Astrocyte (in vitro differentiated cells and primary cell): ENCODE measurements at places on chromosomes 4 and X. TPM values are rescaled to one million over a fixed set of nuclear protein-coding genes. Genes with fewer than 3 reads are reported as not detected.

DNA sequence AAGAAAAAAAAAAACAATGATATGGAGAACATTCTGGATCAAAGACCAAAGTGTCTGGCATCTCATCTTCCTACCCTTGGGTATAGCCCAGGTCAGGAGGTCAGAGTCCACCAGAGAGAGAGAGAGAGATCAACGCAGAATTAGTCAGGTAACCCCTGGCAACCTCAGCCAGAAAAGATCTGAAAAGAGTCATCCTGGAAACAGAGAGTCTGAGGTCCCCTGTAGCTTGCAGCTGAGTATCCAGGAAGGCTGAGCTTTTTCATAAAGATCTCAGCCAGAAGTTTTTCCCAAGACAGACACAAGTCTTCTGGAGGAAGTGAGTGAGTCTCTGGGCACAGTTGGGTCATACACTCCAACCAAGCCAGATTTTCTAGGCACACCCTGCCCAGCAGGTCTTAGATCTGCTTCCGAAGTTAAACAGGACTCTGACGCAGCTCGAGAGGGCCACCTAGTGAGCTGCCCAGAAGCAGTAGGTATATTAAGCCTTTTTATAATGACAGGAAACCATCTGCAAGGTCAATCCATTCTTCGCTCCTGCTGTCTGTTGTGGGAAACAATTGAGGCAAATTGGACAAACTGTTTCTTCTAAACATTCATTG, 35.7 kb downstream of the ACE2 start:
- no peak overlapping the region for H3K4me3 ChIP-seq
- H3K4me1 ChIP-seq, result no peaks in the 10 kb centered on the region
- H3K36me3 ChIP-seq, result no peaks in the 10 kb centered on the region

The CDS1 gene
- total RNA-seq, result 3.8 and 5.7 TPM in 2 replicates

DNA sequence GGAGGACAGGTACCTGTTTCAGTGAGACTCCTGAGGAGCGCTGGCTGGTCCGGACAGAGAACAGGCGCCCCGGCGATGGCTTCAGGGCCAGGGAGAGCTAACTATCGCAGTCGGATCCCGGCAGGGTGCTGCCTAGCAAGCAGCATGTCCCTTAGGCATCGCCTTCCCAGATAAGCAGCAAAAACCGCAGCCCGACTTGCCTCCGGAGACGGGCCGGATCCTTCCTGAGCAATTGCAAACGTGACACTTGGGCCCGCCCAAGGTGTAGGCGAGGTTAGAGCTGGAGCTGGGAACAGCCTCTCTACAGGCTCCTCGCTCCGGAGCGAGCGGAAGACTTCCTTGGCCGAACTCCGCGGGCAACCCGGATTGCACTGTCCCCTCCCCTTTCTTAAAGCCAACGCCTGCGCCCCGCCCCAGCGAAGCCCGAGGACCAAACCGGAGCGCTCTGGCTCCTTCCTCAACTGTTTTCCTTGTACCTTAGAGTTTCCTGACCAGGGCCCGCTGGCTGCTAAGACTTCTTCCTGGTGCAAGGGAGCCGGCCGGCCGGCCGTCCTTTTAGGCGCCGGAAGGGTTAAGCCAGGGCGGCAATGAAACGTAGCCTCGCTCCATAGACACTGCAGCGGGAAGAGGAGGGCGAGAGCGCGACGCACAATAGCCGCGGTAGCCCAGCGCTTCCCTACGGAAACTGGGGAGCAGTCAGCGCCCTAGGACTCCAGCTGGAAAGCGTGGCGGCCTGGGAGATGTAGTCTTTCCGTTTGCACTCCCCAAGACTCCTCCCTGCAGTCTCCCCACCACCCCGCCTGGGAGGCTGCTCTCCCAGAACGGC, at the start of gene OPHN1:
OPHN1 (minus strand) TSS at position 341 of the 826 bp plus-strand sequence. CDS start 475 bp downstream, outside the sequence.
- H3K4me1 ChIP-seq, result peaks cover 15% of the 10 kb centered on the region
- H3K4me3 ChIP-seq, result peak within 1 kb of the TSS; percentile 81
- peak; percentile 72 for DNase-seq

The ZMAT1 gene
- 1.7 and 2.0 TPM in 2 replicates for total RNA-seq

DNA sequence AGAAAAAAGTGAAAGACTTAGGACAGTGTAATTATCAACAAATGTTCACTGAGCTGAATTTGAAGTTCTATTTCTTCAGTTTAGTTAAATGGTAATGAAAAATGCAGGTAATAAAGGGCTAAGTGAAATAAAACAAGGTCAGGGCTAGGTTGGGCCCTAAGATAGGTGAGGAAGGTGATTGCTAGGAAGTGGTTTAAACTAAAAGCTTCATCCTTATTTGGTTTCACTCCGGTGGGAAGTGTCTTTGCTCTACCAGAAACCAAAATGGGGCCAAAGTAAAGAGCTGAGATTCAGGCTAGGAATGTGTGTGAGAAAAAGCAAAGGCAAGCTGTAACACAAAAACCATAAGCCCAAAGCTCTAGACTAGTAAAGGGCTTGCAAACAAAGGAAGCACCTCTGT, 31.0 kb downstream of the TAB3 start:
- H3K27me3 ChIP-seq, result no peaks in the 10 kb centered on the region
- no peak for DNase-seq
- H3K4me3 ChIP-seq, result no peak overlapping the region

GRCh38 chr4:16450724-16451123, 224.5 kb upstream of the TAPT1 start:
- H3K4me1 ChIP-seq, result no peaks in the 10 kb centered on the region
- H3K4me3 ChIP-seq, result no peak overlapping the region
- no peaks in the 10 kb centered on the region for H3K36me3 ChIP-seq
- peaks cover 2% of the 10 kb centered on the region for H3K27me3 ChIP-seq
- DNase-seq, result no peak

GRCh38 chrX:8868070-8868773, 67.0 kb upstream of the FAM9A start:
- H3K36me3 ChIP-seq, result no peaks in the 10 kb centered on the region
- H3K4me3 ChIP-seq, result no peak overlapping the region
- peaks cover 4% of the 10 kb centered on the region for H3K4me1 ChIP-seq
- peak; percentile 80 for DNase-seq
- H3K27ac ChIP-seq, result peak overlapping the region; percentile 52
- H3K27me3 ChIP-seq, result no peaks in the 10 kb centered on the region

GRCh38 chr4:145533001-145533400, 51.3 kb downstream of the SMAD1 start:
- H3K36me3 ChIP-seq, result no peaks in the 10 kb centered on the region
- no peaks in the 10 kb centered on the region for H3K27me3 ChIP-seq
- DNase-seq, result peak; percentile 34

The GAGE12J gene
- not detected in 2 replicates for total RNA-seq

- peaks cover 31% of the 10 kb centered on the region for H3K27me3 ChIP-seq
- DNase-seq, result no peak
- H3K4me1 ChIP-seq, result peaks cover 5% of the 10 kb centered on the region
These were observed 103.5 kb upstream of the STOX2 start for GRCh38 chr4:183801457-183802165.

GRCh38 chrX:135480076-135480475, 40.4 kb upstream of the INTS6L start:
- DNase-seq, result no peak
- no peaks in the 10 kb centered on the region for H3K27me3 ChIP-seq
- H3K36me3 ChIP-seq, result no peaks in the 10 kb centered on the region
- no peak overlapping the region for H3K27ac ChIP-seq

The RIPPLY1 gene
- total RNA-seq, result not detected in 2 replicates

- no peak overlapping the region for H3K4me3 ChIP-seq
- H3K27me3 ChIP-seq, result peaks cover 4% of the 10 kb centered on the region
- H3K36me3 ChIP-seq, result no peaks in the 10 kb centered on the region
- H3K27ac ChIP-seq, result no peak overlapping the region
- H3K4me1 ChIP-seq, result no peaks in the 10 kb centered on the region
- no peak for DNase-seq
These were observed 129.2 kb downstream of the FAM53A start for GRCh38 chr4:1554876-1555265.

- no peaks in the 10 kb centered on the region for H3K36me3 ChIP-seq
- H3K27me3 ChIP-seq, result no peaks in the 10 kb centered on the region
- H3K4me3 ChIP-seq, result no peak overlapping the region
- no peak overlapping the region for H3K27ac ChIP-seq
- peak; percentile 69 for DNase-seq
These were observed 26.5 kb upstream of the JADE1 start for GRCh38 chr4:128782875-128783614.

DNA sequence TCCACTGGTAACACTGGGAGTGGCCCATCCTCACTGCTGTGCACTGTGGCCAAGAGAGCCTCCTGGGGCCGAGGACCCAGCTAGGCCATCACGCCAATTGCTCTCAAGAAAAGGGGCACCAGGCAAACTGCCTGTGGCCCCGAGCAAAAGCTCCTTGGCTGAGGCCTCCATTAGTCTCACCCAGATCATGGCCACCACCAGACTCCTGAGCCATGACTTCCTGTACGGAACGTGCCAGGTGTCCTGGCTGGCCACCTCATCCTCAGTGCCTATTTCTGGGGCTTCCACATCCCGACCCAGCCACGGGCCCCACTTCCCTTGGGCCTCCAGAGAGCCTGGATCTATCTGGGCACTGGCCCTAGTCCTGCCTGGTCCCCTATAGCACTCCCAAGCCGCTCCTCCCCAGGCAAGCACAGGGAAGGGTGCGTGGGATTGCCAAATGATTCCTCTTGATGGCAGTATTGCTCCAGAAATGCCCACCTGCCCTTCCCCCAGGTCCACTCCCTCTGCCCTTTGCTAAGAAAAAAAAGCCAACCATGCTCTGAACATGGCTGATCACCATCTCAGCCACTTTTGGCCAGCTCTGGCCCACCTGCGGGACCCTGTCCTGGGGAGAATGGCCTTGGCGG, 212.6 kb upstream of the AGTR2 start:
- H3K36me3 ChIP-seq, result no peaks in the 10 kb centered on the region
- no peak overlapping the region for H3K27ac ChIP-seq
- H3K4me1 ChIP-seq, result no peaks in the 10 kb centered on the region
- H3K27me3 ChIP-seq, result no peaks in the 10 kb centered on the region
- no peak for DNase-seq

DNA sequence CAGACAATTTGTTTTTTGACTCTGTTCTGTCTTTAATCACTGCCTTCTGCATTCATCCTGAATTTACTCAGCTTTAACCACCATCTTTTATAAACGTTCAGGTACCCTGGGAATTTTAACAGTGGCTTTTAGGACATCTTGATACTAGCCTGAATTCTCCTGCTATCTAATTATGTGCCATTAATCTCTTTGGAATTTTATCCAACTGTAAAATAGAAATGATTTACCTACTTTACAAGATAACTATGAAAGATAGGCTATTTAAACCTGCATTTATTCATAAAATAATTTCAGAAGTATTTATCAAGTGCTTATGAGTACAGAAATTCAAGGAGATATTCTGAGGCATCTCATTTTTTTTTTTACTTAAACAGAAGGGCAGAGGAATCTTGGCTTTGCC, 146.5 kb upstream of the PLAC1 start:
- no peaks in the 10 kb centered on the region for H3K27me3 ChIP-seq
- no peak overlapping the region for H3K4me3 ChIP-seq
- peaks cover 4% of the 10 kb centered on the region for H3K4me1 ChIP-seq
- H3K27ac ChIP-seq, result no peak overlapping the region
- H3K36me3 ChIP-seq, result no peaks in the 10 kb centered on the region

The SATL1 gene
- total RNA-seq, result 0.09 and 0.19 TPM in 2 replicates

The RAB40AL gene
- total RNA-seq, result 0.25 TPM in 1 of 2 replicates, not detected in the other

DNA sequence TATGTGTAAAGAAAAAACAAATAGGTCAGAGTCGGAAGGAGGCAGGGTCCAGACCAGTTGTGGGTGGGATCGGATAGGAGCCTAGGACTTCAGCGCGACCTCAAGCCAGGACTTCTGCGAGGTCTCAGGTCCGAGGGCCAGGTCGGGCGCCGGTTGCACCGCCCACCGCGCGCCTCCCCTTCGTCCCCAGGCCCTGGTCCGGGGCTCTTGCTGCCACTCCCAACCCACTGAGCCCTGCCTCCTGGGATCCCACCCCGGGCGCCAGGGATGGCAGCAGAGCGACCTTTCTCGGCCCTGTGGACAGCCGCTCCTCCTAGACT, 12.3 kb downstream of the PITX2 start:
- H3K27ac ChIP-seq, result no peak overlapping the region
- no peak overlapping the region for H3K4me3 ChIP-seq
- peaks cover 4% of the 10 kb centered on the region for H3K4me1 ChIP-seq
- no peaks in the 10 kb centered on the region for H3K36me3 ChIP-seq
- H3K27me3 ChIP-seq, result peaks cover 74% of the 10 kb centered on the region

DNA sequence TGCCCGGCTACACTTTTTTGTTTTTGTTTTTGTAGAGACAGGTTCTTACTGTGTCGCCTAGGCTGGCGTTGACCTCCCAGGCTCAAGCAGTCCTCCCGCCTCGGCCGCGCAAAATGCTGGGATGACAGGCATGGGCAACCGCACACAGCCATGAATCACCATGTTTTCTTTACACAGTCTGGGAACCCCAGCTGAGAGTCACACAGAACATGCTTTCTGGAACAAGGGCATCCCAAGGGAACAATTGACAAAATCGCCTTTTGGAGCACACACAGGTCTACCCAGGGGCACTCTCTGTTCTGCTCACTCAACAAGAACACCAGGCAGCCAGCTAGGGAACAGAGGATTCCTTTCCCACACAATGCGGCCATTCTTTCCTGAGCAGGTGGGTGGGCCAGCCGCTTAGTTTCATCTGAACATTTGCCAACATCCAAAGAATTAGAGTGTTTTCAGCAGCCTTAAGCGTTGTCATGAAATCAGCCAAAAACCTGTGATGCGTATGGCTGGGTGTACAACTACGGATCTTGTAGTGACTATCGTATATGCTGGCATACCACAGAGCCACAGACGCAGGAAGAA, 15.7 kb downstream of the PRKX start:
- DNase-seq, result peak; percentile 75
- peaks cover 11% of the 10 kb centered on the region for H3K4me1 ChIP-seq
- no peaks in the 10 kb centered on the region for H3K36me3 ChIP-seq
- peak overlapping the region; percentile 76 for H3K27ac ChIP-seq

DNA sequence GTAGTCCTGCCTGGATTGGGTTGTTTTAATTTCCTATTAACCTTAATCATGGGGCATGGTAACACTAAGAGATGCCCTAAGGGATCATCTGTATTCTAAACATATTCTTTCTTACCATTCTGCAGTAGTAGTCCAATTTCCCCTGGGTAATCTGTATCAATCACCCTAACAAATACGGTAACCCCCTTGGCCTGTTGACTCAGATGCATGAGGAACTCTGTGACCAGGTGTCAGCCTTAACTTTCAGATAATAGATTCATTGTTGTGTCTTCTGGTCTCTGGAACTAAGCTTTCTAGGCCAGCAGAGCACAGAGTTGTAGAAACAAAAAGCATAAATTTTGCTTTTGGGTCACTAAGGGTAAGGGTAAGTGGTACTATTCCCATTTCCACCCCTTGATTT, 13.1 kb upstream of the BANK1 start:
- no peak overlapping the region for H3K27ac ChIP-seq

The NAT8L gene
- 1.2 and 1.6 TPM in 2 replicates for total RNA-seq

DNA sequence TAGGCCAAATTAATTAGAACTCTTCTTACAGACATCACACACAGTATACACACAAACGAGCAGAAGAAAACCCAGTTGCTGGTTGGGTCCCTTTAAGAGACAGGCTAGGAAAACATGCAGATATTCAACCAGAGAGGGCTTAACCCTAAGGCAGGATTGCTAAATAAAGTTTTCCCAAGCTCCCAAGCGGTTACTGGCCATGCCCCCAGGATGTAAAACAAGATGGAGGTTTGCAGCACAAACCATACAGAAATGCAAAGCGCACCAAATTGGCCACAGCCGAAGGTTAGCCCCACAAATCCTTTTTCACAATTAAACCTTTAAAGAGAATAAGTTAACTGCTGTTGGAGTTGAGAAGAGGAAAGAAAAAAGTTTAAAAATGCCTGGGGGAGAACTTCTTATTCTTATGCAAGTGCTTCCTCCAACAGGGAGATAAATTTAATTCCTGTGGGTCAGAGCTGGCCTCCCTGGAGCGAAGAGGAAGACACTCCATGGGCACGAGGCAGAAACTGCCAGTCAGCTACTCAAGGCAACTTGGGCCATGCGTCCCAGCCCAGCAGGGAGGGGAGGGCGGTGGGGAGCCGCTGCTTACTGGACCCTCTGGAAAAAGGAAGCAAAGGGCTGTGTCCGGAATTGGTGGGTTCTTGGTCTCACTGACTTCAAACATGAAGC, 167.6 kb upstream of the ARSJ start:
- no peak for DNase-seq
- H3K4me1 ChIP-seq, result no peaks in the 10 kb centered on the region
- H3K4me3 ChIP-seq, result no peak overlapping the region
